Activated naive CD4-positive, alpha-beta T cell treated with anti-CD3 and anti-CD28 coated beads, Interleukin-2, amount 50 U/mL, for 16 hours (primary cell): ENCODE measurements at places on chromosomes 16 and 17.

GRCh38 chr17:19339341-19339815 lies 23.1 kb downstream of the B9D1 start:
- DNase-seq: no peak

- DNase-seq: no peak
Observed at GRCh38 chr17:82835766-82836512, 3.9 kb downstream of the ZNF750 start.

GRCh38 chr17:21039839-21040575 lies 2.8 kb downstream of the USP22 start:
- peak; percentile 36 for DNase-seq

- no peak for DNase-seq
Observed at GRCh38 chr17:62062302-62062701, 2.8 kb downstream of the MED13 start.
